ENCODE measurements at places on chromosomes 1 and 21.

- DNase-seq = no peak
Measured at GRCh38 chr1:9202240-9202870, 32.2 kb upstream of the H6PD start.

DNA sequence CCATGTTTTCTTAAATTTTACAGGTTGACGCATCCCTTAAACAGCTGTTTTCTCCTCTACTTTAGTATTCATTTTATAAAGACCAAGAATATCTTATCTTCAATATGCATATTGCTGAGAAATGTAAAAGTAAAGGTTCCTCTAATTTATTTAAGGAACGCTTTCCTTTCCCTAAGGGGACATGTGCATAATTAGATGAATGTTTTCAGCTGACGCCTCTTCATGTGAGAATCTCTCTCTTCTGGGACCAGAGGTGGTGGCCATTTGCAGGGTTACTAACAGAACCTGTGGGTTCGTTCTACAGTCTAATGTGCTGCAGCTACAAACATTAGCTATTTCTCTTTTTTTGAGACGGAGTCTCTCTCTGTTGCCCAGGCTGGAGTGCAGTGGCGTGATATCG lies 147.7 kb upstream of the L1TD1 start:
- DNase-seq = no peak

GRCh38 chr1:37042506-37042905 lies 8.2 kb upstream of the GRIK3 start:
- no peak for DNase-seq

DNA sequence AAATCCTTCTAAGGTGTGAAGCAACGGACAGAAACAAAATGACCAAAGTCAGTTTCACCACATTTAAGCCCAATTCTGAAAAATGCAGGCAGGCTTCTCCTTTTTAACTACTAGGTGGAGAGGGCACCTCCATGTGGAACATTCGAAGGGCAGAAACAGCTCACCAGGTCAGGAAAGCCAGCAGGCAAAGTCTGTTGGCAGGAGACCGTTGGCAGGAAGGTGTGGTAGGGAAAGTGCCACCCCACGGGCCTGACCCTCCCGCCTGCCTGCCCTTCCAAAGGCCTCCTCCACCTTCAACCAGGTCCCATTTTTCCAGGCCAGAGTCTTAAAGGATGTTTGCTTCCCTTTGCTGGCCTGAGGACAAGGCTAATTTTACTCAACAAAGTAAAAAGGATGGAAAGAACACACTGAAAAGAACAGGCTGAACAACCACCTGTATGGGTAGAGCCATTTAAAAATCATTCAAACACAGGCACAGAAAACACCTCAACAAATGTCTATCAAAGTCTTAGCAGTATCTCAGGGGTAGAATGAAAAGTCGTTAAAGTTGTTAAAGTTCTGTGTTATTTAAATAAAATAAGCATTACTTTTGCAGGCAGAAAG lies 26.4 kb downstream of the CAPZB start:
- no peak for DNase-seq

DNA sequence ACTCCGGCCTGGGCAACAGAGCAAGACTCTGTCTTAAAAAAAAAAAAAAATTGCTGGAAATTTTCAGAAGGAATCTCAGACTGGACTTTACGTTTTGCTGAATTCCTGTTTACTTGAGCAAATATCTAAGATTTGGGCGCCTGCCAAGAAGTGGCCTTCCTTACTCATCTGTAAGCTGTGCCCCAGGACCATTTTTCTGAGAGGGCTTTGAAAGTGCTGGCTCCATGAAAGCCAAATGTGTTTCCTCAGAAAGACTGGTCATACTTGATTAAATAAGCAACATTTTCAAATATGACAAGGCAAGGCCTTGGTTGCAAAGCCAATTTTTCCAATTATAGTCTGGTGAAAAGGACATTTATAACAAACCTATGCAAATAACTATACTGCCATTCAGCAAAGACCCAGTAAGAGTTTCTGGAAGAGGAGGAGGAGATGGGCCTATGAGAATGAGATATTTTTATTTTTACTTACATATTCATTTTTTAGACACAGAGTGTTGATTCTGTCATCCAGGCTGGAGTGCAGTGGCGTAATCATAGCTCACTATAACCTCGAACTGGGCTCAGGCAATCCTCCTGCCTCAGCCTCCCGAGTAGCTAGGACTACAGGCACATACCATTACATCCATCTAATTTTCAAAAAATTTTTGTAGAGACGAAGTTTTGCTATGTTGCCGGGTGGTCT lies 56.3 kb upstream of the HTR1D start:
- no peak for DNase-seq

DNA sequence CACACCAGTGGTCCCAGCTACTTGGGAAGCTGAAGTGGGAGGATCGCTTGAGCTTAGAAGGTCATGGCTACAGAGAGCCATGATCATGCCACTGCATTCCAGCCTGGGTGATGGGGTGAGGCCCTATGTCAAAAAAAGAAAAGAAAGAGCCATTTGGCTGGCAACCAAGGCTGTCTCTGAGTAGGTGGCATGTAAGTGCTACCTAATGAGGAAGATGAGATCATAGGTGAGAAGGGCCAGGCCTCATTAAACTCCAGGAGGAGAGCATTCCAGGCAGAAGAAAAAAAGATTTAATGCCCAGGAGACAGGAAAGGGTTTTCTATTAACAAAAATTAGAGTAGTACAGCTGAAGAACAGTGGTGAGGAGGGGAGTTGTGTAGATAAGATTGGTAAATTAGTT lies 103.4 kb upstream of the ZNF678 start:
- DNase-seq = no peak

GRCh38 chr1:74502432-74502831 lies 10.0 kb downstream of the LRRC53 start:
- DNase-seq = no peak

GRCh38 chr1:244272471-244273261 lies 179.0 kb downstream of the ADSS2 start:
- DNase-seq = peak; percentile 76

DNA sequence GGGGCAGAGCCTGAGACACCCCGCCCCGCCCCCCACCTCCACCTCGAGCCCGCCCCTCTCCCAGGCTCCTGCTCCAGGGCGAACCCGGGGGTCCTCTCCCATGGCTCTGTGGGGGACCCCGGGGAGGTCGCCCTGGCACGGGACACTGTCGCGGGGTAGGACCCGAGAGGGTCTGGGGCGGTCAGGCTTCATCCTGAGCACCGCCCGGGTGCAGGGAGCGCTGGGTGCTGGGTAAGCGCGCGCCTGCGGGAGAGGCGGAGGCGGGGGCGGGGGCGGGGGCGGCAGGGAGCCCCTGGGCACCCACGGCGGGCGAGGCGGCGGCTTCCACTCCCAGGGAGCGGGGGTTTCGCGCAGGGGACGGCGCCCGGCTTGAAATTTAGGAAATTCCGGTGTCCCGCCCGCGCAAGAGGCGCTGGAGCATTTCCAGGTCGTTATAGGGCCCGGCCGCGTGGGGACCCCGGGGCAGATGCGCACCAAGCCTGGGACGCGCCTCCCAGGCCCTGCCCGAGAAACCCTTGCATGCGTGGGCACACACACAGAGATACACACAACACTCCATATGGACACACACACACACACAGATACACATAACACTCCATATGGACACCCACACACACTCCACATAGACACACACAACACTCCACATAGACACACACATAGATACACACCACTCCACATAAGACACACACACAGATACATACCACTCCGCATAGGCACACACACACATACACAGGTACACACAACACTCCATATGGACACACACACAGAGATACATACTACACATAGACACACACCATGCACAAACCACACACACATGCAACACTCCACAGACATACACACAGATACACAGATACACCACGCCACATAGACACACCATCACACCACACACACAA lies 48.7 kb upstream of the SLC19A1 start:
- no peak for DNase-seq

GRCh38 chr1:101732261-101732660 lies 264.5 kb downstream of the OLFM3 start:
- no peak for DNase-seq

DNA sequence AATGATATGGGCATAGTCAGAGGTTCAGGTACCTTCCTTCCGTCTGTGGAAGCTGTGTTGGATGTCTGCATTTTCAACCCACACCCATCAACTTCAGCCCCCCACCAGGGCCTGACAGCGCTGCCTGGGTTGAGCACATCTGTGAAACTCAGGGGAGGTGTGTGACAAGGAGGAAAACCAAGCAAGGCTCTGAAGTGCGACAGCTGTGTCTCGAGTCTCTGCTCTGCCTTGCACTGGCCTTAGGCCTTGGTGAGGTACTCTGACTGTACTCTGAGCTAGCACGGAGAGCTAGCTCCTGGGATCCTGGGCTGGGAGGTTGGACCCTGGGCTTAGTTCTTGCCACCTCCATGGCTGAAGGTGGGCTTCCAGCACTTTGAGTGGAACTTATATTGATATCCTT lies 9.1 kb downstream of the VANGL2 start:
- no peak for DNase-seq

GRCh38 chr1:195894411-195894810 lies 713.8 kb downstream of the KCNT2 start:
- DNase-seq = no peak

DNA sequence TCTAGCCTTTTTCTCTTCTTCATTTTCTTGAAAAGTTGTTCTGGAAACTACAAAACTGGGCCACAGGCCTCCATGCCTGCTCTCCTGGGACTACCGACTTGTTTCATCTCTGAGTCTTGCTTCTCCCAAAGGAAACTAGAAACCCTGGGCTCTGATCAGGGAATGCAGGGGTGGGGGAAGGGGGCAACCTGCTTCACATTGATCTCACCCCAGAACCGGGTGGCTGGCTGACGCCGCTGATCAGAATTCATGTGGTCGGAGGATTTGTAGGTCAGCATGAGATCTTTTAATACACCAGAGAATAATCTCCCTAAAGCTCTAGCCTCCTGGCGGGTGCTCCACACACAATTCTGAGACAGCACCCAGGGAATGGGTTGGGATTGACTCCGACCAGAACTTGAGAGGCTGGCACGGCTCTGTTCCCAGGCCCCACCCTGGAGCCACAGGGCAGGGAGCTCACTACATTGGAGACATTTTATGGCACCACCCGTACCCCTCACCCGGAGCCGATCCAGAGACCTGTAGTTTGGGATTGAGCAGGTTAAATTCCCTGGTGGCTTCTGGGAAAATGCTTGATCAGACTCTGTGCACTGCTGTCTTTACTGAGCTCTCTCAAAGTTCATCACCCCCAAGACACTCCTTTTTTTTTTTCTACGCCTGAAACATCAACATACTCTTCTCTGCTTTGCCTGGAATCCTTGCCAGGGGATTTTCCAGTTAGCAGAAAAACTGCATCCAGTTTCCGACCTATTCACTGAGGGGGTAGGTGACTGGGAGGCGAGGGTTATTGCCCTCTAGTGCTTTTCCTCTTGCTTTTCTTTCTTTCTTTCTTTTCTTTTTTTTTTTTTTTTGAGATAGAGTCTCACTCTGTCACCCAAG lies 12.2 kb upstream of the ARHGEF10L start:
- no peak for DNase-seq

- DNase-seq = no peak
Measured at GRCh38 chr1:212514782-212515181, 82.1 kb downstream of the NENF start.

DNA sequence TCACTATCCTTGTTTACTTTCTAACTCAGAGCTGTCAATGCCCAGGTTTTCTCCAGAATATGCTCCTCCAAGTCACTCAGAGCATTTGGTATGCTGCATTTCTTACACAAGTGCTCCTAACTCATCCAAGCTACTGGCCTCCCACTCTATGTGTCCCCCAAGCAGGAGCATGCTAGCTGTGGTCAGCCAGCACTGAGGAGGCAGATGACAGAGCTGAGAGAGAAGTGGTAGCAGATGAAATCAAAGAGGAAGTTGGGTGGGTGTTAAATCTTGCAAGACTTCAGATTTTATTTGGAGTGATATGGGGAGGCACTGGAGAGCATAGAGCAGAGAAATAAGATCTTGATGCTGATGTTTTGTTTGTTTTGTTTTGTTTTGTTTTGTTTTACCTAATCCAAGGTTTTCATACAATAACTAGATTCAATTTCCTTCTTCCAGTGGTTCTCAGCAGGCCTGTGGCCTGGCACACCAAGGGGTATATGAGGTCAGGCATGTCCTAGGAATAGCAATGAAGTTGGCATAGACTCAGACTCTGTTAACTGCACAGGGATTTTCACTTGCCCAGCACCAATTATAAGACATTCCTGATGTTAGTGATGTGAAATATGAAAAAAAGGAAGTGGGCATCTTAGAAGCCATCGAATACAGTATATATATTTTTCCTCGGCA lies 3.1 kb upstream of the PGBD5 start:
- DNase-seq = no peak

- no peak for DNase-seq
Measured at GRCh38 chr1:94803517-94804441, 16.4 kb upstream of the SLC44A3 start.

DNA sequence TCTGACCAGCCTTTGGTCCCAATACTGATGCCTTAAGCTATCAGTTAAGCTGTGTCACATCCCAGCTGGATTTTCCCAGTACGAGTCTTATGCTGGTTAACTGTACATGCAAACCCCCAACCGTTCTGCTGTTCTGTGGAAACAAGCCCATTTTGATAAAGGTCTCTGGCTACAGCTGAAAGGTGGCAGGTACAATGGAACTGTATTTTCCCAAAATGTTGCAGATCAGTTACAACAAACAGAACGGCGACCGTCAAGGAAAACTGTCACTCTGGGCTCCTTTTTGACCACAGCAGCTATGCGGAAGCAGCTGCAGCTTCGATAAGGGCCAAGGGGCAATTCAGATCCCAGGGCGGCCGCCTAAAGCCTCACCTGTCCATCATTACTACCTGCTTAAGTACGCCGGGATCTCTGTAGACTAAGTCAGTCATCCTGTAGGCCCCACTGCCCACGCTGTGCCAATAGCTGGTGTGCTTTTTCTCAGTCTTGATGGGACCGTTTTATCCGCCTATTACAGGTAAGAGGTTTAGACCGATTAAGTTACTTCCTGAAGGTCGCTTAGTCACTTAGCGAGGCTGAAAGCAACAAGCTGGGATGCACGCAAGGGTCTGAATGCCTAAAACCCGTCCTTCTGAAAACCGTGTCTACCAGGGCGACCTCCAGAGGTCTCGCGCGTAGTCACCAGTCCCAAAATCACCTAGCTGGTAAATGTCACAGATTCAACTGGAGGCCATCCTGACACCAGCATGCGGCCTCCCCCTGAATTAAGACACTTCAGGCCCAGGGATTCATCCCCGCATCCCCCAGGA lies 11.1 kb upstream of the RAB42 start:
- peak; percentile 72 for DNase-seq

- DNase-seq = no peak
Measured at GRCh38 chr21:29347274-29347681, 48.6 kb downstream of the BACH1 start.

GRCh38 chr1:187638733-187639434 lies 810.1 kb downstream of the PLA2G4A start:
- no peak for DNase-seq

- no peak for DNase-seq
Measured at GRCh38 chr1:172746091-172746949, 87.4 kb downstream of the FASLG start.

GRCh38 chr1:112146201-112146715 lies 156.8 kb upstream of the KCND3 start:
- peak; percentile 2 for DNase-seq

GRCh38 chr1:6864166-6864565 lies 78.9 kb downstream of the CAMTA1 start:
- no peak for DNase-seq

GRCh38 chr21:42550817-42551216 lies 37.2 kb downstream of the SLC37A1 start:
- DNase-seq = peak; percentile 67

- DNase-seq = no peak
Measured at GRCh38 chr21:42684109-42684916, 30.9 kb downstream of the PDE9A start.

- DNase-seq = no peak
Measured at GRCh38 chr1:219179293-219179692, 5.6 kb downstream of the LYPLAL1 start.
